ENCODE measurements at places on chromosomes 1 and 21. TPM values are rescaled to one million over a fixed set of nuclear protein-coding genes. Genes with fewer than 3 reads are reported as not detected.

- no peak for DNase-seq
- peaks cover 53% of the 10 kb centered on the region for H3K36me3 ChIP-seq
- H3K27ac ChIP-seq = no peak overlapping the region
Observed at GRCh38 chr1:161172349-161172748, 5.0 kb downstream of the B4GALT3 start.

DNA sequence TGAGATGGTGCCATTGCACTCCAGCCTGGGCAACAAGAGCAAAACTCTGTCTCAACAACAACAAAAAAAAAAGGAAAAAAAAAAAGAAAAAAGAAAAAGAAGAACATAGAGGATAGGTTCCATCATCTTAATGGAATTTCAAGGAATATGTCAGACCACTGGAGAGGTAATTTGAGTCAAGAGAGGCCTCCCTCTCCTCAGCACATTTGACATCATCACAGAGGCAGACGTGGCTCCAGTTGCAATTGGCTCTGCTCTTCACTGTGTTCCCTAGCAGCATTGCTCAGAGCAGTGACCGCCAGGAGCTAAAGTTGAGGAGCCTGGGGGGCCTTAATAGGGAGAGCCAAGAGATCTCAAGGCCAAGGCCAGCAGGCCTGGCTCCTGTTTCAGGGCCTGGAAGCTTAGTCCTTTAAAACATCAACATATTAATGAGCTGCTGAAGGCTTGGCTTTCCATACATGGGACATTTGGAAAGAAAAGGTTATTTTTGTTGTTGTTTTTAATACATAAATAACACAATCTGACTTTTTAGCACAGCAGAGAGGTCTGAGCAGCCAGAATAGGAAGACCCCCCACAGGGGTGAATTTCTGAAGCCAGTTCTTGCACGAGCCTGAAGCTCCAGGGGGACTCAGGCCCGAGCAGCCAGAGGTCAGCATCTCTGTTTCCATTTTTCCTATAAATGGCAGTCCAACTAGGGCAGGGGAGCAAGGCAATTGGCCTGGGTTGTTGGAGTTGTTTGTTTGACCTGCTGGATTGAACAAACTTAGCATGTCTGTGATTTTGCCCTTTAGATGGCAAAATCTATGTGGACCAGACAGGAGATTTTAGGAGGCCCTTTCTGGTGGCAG, 118.3 kb upstream of the FGGY start:
- no peaks in the 10 kb centered on the region for H3K27me3 ChIP-seq
- no peak overlapping the region for H3K27ac ChIP-seq
- H3K4me1 ChIP-seq = no peaks in the 10 kb centered on the region
- H3K36me3 ChIP-seq = no peaks in the 10 kb centered on the region
- no peak for DNase-seq
- no peak overlapping the region for H3K4me3 ChIP-seq

DNA sequence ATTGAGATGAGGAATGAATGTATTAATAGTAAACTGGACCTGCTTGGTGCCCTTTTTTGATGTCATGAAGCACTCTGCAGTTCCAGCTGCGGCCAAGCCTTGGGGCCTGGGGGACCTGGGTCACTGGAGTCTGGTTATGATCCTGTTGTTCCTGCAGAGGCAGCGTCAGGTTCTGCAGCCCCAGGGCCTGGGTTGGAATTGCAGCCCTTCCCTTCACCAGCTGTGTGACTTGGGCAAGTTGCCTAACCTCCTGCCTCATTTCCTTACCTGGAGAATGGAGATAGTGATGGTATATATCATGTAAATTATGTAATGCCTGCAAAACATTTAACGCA, 9.1 kb upstream of the ATP5PO start:
- no peaks in the 10 kb centered on the region for H3K36me3 ChIP-seq
- no peak overlapping the region for H3K27ac ChIP-seq
- H3K4me1 ChIP-seq = peaks cover 12% of the 10 kb centered on the region
- no peak overlapping the region for H3K4me3 ChIP-seq
- H3K27me3 ChIP-seq = no peaks in the 10 kb centered on the region
- no peak for DNase-seq

SPRR5 gene
- total RNA-seq = not detected

FMO5 gene
- total RNA-seq = 0.31 TPM

CELSR2 gene
- 2.8 TPM for total RNA-seq

TMEM81 gene
- total RNA-seq = 2.9 TPM

- no peak overlapping the region for H3K4me3 ChIP-seq
- H3K27me3 ChIP-seq = no peaks in the 10 kb centered on the region
- no peak for DNase-seq
- H3K27ac ChIP-seq = no peak overlapping the region
- no peaks in the 10 kb centered on the region for H3K4me1 ChIP-seq
Observed at GRCh38 chr21:32189688-32190483, 89.0 kb downstream of the MIS18A start.

DNA sequence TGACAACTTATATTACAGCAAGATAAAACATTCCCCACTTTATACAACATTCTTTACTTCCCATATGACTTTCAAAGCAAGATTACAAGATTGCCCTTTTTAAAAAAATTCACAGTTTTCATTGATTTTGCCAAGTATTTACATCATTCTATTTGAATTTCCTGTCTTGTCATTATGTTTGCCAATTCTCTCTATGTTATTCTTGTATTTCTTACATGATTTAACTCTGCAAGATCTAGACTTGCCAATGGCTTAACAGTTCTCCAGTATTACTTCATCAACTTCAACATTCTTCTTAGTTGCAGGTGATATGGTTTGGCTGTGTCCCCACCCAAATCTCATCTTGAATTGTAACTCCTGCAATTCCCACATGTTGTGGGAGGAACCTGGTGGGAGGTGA, 31.6 kb downstream of the FMO4 start:
- no peak overlapping the region for H3K4me3 ChIP-seq
- no peaks in the 10 kb centered on the region for H3K4me1 ChIP-seq
- no peaks in the 10 kb centered on the region for H3K36me3 ChIP-seq
- no peaks in the 10 kb centered on the region for H3K27me3 ChIP-seq
- no peak for DNase-seq

GRCh38 chr1:211606914-211607753, 28.2 kb upstream of the SLC30A1 start:
- H3K4me1 ChIP-seq = no peaks in the 10 kb centered on the region
- DNase-seq = no peak
- no peaks in the 10 kb centered on the region for H3K27me3 ChIP-seq
- peak overlapping the region; percentile 70 for H3K27ac ChIP-seq
- H3K4me3 ChIP-seq = peak overlapping the region; percentile 16

TLR5 gene
- total RNA-seq = 0.46 TPM

DNA sequence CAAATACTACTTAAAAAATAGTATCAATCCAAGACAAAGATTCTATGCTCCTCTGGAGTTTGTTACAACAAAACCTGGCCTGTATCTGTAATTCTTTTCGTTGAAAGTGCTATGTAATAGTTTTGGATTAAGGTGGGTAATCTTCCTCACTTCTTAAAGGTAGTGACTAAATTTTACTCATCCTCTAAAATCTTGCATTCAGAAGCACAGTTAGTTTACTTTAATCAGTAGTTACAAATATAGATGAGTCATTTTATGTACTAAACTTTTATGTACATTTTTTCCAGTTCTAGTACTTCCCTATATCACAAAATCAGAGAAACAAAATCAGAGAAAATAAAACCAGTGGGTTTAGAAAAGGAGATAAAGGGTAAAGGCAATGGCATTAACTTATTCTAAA, 51.3 kb downstream of the ZNHIT6 start:
- no peak overlapping the region for H3K4me3 ChIP-seq
- H3K27ac ChIP-seq = no peak overlapping the region
- H3K27me3 ChIP-seq = no peaks in the 10 kb centered on the region
- DNase-seq = no peak
- H3K36me3 ChIP-seq = peaks cover 19% of the 10 kb centered on the region

DNA sequence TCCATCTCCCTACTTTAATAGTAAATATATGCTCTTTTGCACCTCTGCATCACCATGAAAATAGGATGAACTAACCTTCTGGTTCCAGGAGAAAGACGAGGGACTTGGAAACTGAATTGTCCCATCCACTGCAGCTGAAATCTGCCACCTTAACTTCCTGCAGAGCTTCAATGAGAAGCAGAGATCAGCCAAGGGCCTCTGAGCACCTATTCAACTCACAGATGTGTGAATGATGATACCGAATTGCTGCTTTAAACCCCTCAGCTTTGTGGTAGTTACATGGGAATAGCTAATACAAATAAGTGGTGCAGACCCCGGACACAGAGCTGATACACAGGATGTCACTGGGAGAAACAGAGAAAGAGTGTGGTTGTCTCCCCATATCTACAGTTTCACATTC, 616.8 kb downstream of the NCAM2 start:
- no peak for DNase-seq
- H3K27ac ChIP-seq = no peak overlapping the region
- H3K27me3 ChIP-seq = no peaks in the 10 kb centered on the region

- DNase-seq = no peak
- H3K4me1 ChIP-seq = no peaks in the 10 kb centered on the region
- peaks cover 4% of the 10 kb centered on the region for H3K36me3 ChIP-seq
- no peaks in the 10 kb centered on the region for H3K27me3 ChIP-seq
Observed at GRCh38 chr1:236257216-236257615, 24.5 kb downstream of the ERO1B start.

DNA sequence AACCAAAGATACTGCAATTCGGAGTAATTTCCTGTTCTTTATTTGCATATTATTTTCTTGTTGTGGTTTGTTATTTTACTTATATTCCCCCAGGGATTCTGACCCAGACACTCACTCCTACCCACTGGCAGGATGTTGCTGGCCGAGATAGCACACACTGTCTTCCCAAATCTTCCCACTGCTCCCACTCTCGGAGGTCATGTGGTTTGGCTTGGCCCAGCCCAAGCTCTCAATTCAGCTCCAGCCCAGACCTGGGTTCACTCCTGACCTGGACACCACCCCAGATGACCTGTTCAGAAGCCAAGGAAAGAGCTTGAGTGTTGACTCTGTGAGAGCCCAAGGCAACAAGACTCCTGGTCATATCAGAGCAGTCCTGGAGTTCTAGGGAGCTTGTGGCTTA, 1.2 kb upstream of the FAM43B start:
- DNase-seq = no peak
- no peak overlapping the region for H3K27ac ChIP-seq
- H3K4me3 ChIP-seq = no peak overlapping the region
- no peaks in the 10 kb centered on the region for H3K4me1 ChIP-seq

DNA sequence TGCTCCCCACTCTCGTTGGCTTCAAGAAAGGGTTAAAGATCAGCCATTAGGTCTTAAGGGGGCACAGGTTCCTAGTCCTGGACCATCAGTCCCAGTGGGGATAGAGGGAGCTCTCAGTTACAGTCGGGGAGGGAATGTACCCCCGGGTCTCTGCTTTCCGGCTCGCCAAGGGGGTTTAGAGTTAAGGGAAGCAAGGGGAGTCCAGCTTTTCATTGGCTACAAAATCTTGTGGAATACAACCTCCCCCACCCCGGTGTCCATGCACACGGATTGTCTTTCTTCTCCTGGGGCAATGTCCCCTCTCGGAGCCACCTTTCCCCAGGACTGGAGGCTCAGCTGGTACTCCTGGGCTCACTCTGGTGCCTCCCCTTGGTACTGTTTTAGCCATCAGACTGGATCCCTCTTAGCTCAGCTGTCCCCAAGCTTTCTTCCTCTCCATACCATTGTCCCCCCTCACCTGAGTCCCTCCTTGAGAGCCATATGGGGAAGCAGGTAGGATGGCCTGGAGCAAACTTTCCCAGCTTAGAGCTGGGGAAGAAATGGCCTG, at the start of gene A3GALT2:
Gene A3GALT2 (minus strand): TSS at position 480 of the 547 bp plus-strand sequence. CDS start 0 bp downstream, at position 480.
- no peak for DNase-seq
- peaks cover 13% of the 10 kb centered on the region for H3K36me3 ChIP-seq

- H3K4me3 ChIP-seq = no peak overlapping the region
- no peaks in the 10 kb centered on the region for H3K27me3 ChIP-seq
- H3K27ac ChIP-seq = no peak overlapping the region
- H3K36me3 ChIP-seq = no peaks in the 10 kb centered on the region
- no peak for DNase-seq
Observed at GRCh38 chr1:66642992-66643391, 109.0 kb downstream of the SGIP1 start.

Data from CD8-positive, alpha-beta memory T cell (primary cell).